Articular chondrocyte of knee joint (primary cell): ENCODE measurements at places on chromosomes 3 and 15. TPM values are rescaled to one million over a fixed set of nuclear protein-coding genes. Genes with fewer than 3 reads are reported as not detected.

Gene KLHL40
- total RNA-seq = not detected in 2 replicates

Gene FETUB
- total RNA-seq = not detected in 2 replicates

Gene PTH1R
- 1.8 and 3.0 TPM in 2 replicates for total RNA-seq

Gene LSAMP
- total RNA-seq = 3.2 and 6.5 TPM in 2 replicates

Gene ZNF660
- 3.2 and 6.1 TPM in 2 replicates for total RNA-seq

Gene SNURF
- 11.4 and 11.7 TPM in 2 replicates for total RNA-seq

Gene VIPR1
- not detected in 2 replicates for total RNA-seq

Gene ALDH1L1
- under 0.01 TPM in 2 replicates for total RNA-seq

Gene RLBP1
- total RNA-seq = not detected in 2 replicates

Gene NR2C2
- total RNA-seq = 37.1 and 39.7 TPM in 2 replicates
